ENCODE measurements at places on chromosomes 3 and 15.

GRCh38 chr3:57154470-57155309 lies 10.5 kb downstream of the IL17RD start:
- no peak for DNase-seq

- DNase-seq, result no peak
Observed at GRCh38 chr3:17044855-17045254, 160.1 kb downstream of the PLCL2 start.

GRCh38 chr3:114758831-114759699 lies 388.0 kb downstream of the ZBTB20 start:
- peak; percentile 61 for DNase-seq

- no peak for DNase-seq
Observed at GRCh38 chr3:46661776-46662766, 31.4 kb downstream of the ALS2CL start.

DNA sequence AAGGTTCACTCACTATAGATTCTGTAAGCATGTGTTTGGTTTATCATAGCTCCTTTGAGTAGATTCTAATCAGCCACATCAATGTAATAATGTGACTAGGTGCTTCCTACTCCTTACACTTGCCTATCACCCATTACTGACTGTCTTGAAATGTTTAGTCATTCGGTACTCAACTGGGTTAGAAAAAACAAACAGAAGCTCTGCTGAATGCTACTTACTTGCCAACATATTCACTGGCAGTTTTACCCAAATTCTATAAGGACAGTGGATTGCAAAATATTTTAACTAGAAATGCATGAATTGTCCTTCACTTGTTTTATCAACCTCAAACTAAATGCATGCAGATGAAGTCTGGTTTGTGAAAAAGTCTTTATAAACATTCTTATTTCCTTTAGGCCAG lies 352.1 kb upstream of the ALCAM start:
- peak; percentile 48 for DNase-seq

- no peak for DNase-seq
Observed at GRCh38 chr3:183341545-183342288, 86.7 kb downstream of the MCF2L2 start.

GRCh38 chr15:35325374-35325941 lies 220.5 kb downstream of the DPH6 start:
- no peak for DNase-seq

DNA sequence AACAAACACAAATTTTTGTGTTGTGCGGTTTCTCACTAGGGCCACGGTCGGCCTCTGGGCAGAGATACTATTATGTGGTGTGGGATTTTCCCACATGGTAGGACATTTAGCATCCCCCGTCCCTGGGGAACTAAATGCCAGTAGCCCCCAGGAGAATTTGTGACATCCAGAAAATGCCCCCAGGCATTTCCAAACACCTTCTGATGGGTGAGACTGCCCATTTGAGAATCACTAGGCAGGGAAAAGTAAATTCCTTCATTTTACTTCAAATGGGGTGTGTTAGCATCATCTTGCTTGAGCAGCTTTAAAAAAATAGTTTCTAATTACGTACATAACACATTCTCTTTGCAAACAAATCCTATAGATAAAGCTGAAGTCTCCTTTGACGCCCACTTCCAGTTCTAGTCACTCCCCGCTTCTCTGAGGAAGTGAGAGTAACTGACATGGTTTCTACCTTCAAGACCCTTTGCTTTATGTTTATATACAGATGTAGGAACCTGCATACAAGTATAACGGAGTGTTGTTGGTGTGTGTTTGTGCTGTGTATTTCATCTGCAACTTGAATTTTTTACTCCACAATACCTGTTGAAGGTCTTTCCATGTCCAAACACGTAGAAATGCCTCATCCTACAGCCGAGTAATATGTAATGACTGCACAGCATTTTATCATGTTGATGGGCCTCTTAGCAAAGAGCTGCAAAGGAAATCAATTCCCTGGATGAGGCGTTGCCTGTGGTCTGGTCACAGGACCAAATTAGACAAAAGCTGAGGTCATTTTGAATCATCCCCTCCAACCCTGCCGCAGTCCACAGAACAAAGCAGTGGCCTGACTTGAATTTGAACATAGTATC lies 31.4 kb upstream of the ZBTB38 start:
- peak; percentile 86 for DNase-seq

- DNase-seq, result peak; percentile 61
Observed at GRCh38 chr15:51931638-51932037, 39.9 kb downstream of the LEO1 start.

DNA sequence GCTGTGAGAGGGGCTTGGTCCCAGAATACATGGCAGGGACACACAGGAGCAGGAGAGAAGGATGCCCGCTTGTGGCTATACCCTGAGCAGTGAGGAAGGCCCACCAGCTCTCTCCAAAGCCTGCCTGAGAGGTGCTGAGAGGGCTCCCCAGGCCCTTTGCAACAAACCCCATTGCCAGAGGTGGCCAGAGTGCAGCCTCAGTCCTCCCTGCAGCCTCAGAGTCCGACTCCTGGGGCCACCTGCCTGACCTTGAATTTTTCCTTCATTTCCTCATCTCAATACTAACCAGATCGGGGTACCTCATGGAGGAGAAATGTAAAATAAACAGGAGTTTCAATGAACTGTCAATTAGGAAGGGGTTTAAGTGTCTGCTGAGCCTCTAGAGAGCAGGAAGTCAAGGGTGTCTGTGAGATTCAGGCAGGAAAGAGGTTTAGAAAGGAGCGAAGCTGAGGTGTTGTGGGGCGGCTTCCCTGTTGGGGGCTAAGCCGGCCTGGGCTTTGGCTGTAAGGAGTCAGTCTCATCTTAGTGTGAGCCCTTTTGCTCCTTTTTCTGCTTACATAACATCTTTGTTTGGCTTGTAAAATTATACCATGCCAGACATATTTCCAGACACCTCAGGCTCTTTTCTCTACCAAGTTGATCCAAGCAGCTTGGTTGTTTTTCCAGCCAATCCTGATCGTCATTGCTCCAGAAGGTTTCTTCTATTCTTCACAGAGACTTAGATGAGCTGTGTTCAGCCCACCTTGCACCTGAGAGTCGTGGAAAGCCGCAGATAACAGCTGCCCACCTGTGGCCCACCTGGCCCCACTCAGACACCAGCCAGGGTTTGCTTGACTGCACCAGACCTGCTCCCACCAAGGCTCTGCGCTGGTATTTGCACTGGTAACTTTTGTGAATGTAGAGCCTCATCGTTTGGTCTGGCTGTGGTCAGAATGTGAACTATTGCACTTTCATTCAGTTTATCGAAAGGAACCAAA lies 36.7 kb downstream of the CMTM7 start:
- DNase-seq, result no peak

- DNase-seq, result no peak
Observed at GRCh38 chr3:99658274-99658673, 19.9 kb downstream of the COL8A1 start.

GRCh38 chr15:88322461-88322860 lies 65.9 kb upstream of the NTRK3 start:
- DNase-seq, result no peak

GRCh38 chr3:25749031-25749581 lies 34.1 kb downstream of the NGLY1 start:
- no peak for DNase-seq

DNA sequence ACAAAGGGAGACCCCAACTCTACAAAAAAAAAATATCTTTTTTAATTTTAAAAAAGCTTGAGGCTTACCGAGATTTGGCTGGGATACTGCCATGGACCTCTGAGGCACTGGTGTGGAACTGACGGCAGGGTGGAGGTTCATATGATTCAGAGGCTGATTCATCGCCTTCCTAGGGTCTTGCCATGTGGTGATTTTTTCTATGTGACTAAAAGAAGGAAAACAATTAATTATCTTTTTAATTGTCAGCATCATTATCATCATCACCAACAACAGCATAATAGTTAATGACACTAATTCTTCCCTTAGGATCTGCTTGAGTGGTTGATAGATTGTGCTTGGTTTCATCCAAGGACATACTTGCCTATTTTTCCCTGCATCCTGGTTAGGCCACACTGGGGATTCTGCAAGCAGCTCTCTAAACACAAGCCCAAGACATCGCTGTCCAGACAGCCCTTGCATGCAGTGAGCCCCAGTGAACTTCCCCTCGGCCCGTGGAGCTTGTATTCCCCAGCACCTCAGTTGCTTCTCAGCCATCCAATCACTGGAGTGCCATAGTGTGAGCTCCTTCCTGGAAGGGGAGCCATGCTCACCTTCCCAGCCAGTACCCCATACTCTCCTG lies 84.9 kb downstream of the WWTR1 start:
- peak; percentile 86 for DNase-seq

DNA sequence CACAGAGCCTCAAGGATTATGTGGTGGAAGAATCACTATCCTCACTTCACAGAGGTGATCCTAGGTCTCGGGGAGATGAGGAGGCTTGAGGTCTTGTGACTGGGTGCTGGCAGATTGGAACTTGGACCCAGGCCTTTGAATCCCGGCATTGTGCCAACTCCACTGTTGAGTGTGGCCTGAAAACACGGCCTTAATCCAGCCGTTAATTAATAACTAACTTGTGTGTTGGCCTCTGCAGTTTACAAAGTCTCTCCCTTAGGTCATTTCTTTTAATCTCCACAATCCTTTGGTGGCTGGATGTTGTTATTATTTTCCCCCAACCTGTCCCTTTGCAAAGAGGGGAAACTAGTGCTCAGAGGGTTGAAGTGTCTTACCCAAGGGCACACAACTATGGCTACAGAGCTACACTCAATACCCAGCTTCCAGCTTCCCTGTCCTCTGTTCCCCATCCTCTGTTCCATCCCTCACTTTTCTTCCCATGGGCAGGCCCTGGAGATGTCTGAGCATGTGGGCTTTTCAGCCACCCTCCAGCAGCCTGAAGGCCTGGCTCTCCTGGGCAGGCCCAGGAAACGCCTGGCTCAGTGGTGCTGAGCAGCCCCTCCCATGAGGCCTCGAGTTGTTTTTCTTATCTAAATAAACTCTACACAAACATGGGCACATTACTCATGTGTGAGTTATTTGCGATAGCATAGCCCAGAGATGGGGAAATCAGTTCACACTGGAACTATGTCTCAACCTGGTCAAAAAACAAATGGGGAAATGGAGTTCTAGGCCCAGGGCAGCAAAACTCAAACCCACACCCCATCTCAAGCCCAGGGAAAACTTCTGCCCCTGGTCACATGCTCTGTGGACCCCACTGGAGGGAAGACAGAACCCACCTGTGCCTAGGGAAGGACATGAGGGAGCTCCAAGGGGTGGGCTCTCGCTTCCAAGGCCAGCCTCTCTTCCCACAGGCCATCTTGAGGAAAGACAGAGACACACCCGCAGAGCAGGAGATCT lies 16.8 kb upstream of the SMAD3 start:
- DNase-seq, result peak; percentile 96

DNA sequence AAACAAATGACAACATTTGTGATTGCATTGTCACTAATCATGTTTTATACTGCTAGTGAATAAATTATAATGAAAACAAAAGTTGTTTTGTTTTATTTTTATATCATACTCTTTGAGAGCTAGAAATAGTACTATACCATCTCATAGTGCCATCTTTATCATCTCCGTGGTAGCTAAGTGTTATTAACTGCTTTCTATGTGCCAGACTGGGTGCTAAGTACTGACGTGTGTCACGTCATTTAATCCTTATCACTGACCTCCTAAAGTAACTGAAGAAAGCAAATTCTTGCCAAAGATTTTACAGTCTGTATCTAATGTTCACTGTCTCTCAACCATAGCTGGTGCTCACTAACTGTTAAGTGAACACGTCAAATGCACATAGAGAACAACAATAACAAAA lies 99.5 kb upstream of the CNTN3 start:
- DNase-seq, result no peak

- DNase-seq, result peak; percentile 38
Observed at GRCh38 chr15:56047354-56047753, 53.9 kb upstream of the NEDD4 start.

DNA sequence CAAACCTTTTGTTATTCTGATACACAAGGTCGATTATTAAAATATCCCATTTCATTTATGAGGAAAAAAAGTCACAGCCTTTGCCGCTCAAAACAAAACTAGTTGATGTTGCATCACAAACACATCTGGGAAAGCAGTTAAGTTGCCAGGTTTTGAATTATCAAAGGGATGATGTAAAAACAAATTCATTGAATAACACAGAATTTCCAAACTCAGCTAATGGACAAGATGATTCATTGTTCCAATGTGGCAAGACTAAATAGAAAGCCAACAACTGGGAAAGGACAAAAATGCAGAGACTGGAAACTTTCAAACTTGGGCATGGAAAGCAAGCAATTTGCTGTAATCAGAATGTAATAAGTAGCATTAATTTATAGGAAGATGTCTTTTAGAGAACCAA lies 610.0 kb upstream of the ZNF385D start:
- no peak for DNase-seq

DNA sequence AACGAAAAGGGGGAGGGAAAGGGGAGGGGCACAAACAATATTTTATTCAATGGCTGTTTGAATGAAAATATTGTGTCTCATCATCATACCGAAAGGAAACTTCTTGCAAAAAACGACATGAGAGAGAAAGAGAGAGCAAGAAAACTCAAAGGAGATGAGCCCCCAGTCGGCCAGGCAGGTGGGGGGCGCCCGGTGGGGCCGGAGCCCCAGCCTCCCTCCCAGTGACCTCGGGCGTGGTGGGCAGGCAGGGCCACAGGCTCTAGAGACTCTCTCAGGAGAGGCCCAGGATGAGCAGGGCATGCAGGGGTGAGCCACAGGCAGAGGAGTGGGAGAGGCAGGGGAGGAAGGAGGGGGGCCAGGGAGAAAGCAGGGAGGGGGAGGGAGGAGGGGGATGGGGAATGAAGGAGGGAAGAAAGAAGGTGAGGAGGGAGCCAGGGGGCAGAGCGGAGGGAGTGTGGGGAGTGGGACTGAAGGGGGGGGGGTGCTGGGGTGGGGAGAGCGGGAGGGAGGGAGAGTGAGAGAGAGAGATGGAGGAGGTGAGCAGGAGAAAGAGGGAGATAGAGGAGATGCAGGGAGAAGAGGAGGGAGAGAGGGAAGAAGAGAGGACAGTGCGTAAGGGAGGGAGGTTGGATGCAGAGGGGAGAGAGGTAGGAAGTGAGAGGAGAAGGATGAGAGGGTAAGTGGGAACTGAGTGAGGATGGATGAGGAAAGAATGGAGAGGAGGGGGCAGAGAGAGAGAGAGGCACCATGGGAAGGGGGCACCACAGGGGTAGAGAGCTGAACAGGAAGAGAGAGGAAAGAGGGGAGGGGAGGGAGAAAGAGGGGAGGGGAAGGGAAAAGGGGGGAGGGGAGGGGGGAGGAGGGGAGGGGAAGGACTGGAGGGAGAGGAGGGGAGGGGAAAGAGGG lies 14.1 kb upstream of the TMEM115 start:
- no peak for DNase-seq

- DNase-seq, result no peak
Observed at GRCh38 chr15:57354436-57355123, 21.7 kb upstream of the CGNL1 start.

DNA sequence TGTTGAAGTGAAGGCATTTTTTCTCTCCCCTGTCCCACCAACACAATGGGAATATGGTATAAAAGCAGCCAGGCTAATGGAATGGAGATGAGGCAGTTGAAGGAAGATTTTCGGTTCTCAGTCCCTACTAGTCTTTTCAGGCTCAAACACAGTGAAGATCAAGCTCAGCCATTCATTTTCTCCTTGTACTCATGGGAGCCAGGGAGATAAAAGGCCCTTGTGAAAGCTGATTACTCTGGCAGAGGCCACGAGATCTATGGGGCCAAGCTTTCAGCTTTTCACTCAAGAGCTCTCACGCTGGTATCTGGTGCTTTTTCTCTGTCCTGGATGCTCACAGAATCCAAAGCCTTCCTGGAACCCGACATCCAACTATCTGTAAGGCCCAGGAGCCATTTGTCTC lies 14.5 kb upstream of the FAN1 start:
- no peak for DNase-seq

Data from EH (cell line).